ENCODE measurements at places on chromosomes 16 and 17.

GRCh38 chr16:66862023-66862520 is 17.9 kb downstream of the CA7 start:
- DNase-seq = no peak

- no peak for DNase-seq
These were observed 2.8 kb downstream of the CEMP1 start for GRCh38 chr16:2528161-2529060.

DNA sequence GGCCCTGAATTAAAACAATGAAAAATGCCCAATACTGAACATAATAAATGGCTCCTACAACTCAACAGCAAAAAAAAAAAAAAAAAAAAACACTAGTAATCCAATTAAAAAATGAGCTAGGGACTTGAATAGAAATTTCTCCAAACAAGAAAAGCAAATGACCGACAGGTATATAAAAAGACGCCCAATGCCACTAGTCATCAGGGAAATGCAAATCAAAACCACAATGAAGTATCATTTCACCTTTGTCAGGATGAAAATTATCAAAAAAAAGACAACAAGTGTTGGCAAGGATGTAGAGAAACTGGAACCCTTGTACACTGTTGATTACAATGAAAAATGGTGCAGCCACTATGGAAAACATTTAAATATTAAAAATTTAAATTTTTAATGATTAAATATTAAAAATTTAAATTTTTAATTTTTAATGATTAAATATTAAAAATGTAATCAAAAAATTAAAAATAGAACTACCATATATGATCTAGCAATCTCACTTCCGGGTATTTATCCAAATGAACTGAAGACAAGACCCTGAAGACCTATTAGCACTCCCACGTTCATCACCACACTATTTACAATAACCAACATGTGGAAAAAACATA is 28.1 kb downstream of the BBS2 start:
- no peak for DNase-seq

DNA sequence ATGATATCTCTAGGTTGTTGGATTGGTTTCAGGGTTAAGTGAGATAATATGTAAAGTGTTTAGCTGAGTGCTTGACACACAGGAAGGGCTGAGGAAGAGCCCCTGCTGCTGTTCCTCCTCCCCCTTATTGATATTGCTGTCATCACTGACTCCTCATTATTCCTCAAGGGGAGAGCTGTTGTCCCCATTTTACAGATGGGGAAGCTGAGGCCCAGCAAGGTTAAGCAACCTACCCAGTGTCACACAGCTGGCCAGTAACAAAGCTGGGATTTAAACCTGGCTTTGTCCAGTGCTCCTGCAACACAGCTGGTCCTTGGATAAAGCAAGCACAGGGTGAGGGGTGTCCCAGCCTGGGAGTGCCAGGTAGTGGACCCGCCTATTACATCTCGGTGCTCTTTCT is 9.8 kb downstream of the WSCD1 start:
- DNase-seq = no peak

DNA sequence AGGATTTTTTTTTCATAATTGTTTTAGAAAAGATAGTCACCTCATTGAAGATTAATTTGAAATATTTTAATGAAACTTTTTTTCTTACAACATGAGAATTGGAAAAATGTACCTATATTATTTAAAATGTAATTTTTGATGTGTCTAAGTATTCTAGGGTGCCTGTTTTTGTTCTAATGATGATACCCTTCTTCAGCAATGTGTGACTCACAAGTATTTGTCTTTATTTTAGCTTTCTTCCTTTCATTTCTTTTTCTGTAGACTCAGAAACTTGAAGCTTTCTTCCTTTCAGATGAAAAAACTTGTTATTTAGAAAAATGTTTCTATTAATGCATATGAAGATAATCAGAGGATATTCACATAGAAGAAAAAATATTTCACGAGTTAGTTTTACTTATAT is 231.8 kb downstream of the BCAS3 start:
- no peak for DNase-seq

- no peak for DNase-seq
These were observed 30.0 kb upstream of the SLC5A10 start for GRCh38 chr17:18921912-18922451.

DNA sequence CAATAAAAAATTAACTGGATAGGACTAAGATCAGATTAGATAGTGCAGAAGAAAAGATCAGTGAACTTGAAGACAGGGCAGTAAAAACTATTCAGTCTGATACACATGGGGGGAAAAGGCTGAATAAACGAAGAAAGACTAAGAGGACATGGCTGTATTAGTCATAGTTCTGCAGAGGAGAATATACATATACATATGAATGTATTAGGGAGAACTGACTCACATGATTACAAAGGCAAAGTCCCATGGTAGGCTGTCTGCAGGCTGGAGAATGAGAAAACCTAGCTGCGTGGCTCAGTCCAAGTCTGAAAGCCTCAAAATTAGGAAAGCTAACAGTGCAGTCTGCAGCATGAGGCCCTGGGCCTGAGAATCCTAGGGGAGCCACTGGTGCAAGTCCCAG is 98.2 kb upstream of the GNAO1 start:
- DNase-seq = no peak

- no peak for DNase-seq
These were observed 66.6 kb upstream of the TMEM97 start for GRCh38 chr17:28252436-28252835.

DNA sequence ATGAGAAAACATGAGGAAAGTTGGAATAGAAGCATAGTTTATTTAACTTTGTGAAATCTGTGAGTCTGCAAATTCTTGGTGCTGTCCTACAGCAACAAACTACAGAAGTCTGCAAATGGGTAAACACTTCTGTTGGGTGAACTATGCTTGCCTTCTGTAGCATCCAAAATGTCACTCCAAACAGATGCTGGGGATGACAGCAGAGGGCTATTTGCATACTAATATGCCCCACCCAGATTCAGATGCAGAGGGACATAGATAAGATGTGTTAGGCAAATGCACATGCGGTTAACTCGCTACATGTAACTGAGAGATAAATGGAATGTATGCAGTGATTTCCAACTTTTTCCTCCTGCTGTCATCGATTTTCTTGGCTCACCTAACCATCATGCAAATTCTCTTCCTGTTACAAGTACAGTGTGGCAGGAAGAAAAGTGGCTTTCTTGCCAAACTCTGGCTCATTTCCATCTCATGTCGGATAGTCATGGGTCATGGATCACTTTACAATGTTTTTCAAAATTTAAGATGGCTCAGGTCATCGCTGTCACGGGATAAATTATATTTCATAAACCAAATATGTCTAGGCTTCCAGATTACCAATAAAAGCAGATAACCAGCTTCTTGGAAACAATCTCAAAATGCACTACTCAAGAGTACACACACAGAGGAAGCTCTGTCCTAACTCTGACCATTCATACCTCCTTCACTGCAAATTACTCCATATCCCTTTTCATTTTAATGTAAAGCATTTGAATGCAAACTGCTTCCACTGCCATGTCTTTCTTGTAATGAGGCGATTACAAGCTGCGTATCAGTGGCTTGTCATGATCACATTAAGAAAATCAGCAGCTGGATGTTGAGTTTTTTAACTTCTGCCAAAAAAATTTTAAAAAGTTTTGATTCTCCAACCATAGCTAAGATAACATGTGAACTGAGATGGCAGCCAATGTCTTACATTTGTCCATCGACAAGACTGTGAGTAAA is 47.7 kb downstream of the ADAMTS18 start:
- DNase-seq = no peak

- no peak for DNase-seq
These were observed 37.8 kb upstream of the MYOCD start for GRCh38 chr17:12627781-12628451.

DNA sequence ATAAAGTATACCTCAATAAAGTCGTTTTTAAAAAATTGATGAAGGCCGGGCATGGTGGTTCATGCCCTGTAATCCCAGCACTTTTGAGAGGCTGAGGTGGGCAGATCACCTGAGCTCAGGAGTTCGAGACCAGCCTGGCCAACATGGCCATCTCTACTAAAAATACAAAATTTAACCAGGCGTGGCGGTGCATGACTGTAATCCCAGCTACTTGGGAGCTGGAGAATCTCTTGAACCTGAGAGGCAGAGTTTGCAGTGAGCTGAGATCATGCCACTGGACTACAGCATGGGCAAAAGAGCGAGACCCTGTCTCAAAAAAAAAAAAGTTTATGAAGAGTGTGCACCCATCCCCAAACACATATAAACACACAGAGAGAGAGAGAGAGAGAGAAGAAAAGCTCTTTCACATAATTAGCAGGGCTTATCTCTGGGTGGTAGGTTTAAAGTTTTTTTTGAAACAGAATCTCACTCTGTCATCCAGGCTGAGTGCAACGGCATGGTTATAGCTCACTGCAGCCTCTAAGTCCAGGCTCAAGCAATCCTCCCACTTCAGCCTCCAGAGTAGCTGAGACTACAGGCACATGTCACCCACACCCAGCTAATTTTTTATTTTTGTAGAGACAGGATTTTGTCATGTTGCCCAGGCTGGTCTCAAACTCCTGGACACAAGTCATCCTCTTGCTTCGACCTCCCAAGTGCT is 3.0 kb downstream of the SREBF1 start:
- DNase-seq = no peak

DNA sequence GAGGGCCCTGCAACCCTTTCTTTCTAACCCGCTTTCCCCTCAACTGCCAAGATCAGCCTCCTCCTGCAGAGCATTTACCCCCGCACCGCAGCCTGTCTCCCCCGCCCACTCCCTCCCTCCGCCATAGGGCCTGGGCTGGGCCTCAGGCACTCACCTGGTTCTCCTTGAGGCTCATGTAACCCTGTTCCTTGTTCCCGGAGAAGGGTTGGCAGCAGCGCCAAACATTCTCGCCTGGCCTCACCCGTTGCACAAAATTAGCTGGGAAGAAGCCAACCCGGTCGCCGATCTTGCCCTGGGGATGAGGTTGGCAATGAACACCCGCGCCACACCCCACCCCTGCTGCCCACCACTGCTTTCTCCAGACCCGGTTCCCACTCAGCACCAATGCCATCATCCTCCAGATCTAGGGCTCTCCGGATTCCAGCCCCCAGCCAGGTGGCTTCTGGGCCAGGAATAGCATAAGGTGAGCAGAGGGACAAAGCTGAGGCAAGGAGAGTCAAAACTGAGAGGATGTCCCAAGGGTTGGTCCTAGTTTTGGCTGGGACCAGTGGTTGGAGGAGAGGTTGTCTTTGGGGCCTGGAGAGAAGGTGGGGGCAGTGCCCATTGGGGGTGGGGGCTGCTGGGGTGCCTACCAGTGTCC is 12.8 kb downstream of the STAC2 start:
- no peak for DNase-seq

- no peak for DNase-seq
These were observed 115.0 kb upstream of the ADAMTS18 start for GRCh38 chr16:77549876-77550275.

DNA sequence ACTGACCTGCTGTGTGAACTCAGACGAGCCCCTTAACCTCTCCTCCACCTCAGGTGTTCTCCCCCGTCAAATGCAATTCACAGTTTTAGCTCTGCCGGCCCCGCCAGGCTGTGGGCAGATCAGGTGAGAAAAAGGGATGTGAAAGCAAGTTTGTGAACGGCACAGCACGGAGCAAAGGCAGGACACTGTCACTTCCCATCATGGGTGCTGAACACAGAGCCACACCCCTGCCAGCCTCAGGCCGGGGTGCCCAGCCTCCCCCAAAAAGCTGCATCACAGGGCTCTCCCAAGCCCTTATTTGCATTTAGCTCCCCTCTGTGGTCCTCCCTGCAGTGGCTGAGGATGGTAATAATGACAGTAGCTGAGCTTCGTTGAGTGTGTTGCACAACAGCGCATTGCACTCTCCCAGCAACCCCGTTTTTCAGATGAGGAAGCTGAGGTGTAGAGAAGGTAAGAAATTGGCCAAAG is 88.8 kb upstream of the TNRC6C start:
- DNase-seq = no peak

- DNase-seq = no peak
These were observed 11.0 kb downstream of the SGCA start for GRCh38 chr17:50176559-50177357.

DNA sequence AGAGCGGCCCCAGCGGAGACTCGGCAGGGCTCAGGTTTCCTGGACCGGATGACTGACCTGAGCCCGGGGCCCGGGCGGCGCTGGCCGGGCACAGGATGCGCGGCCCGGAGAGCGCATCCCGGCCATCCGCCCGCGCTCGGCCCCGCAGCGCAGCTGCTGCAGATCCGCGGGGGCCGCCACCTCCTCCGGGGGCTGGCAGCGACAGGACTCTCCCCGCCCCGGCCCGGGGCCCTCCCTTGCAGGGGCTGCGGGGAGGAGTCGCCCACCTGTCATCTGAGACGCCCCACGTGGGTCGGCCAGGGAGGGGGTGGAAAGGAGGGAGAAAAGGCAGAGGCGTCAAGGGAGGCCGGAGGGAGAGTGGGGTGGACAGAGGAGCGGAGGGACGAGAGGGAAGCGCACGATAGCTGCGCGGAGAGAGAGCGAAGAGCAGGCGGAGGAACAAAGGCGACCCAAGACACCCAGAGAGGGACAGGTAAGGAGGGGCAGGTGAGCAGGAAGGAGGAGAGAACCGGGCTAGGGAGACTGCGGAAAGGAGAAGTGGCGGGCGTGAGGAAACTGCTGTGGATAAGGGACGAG is 471 bp upstream of the PRKAR1A start:
- no peak for DNase-seq

DNA sequence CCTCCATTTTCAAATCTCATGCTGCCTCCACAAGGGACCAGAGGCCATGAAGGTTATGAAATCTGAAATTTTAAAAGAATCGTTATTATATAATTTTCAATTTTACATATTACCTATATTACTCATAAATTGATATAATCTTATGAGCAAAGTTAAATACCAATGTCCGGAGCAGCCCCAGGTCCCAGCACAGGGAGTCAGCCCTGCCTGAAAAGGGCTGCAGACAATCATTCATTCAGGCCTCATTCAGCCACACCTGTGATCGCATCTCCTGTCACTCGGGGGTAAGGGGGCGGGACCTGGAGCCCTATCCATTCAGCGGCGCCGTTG is 172.5 kb downstream of the AHSP start:
- no peak for DNase-seq
